Mesendoderm (in vitro differentiated cells): ENCODE measurements at places on chromosomes 1 and 21.

- no peak for DNase-seq
Observed at GRCh38 chr1:208105756-208106155, 138.4 kb downstream of the PLXNA2 start.

- no peak for DNase-seq
Observed at GRCh38 chr1:172070055-172070454, 228.8 kb downstream of the DNM3 start.

- DNase-seq, result peak; percentile 89
Observed at GRCh38 chr1:35564037-35564883, 6.7 kb downstream of the NCDN start.

- peak; percentile 6 for DNase-seq
Observed at GRCh38 chr1:6922096-6922931, 137.1 kb downstream of the CAMTA1 start.

DNA sequence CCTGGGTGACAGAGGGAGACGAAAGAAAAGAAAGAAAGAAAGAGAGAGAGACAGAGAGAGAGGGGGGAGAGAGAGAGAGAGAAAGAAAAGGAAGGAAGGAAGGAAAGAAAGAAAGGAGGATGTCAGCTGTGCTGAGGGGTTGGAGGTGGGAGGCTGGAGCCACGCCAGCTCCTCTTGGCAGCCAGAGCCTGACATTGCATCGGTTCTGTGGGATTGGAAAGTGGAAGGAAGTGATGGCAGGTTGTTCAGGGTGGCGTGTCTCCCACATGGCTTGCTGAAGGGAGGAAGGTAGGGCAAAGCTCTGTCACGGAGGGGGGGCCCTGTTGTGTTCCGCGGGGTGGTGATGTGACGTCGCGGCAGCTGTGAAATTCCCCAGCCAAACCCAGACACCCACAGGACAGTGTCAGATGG lies 30.7 kb downstream of the EIF2D start:
- DNase-seq, result no peak

GRCh38 chr1:184860535-184860934 lies 105.9 kb upstream of the EDEM3 start:
- no peak for DNase-seq

DNA sequence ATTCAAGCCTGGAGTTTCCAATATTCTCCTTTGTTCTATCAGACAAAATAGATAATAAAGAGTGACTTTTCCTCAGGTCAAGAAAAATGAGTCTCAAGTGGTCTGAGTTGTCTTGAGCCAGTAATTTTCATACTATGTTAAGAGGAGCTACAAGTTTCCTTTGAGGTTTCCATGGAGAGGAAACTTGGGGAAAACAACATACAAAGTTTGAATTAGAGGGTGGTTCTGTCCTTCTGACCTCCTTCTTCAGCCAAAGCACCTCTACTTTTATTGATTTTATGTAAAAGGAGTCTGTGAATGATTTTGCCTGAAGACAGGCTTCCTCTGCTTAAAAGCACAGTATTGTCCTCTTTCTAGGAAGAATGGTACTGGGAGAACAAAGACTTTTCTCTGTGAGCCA lies 497.2 kb upstream of the PKN2 start:
- no peak for DNase-seq

GRCh38 chr1:247357781-247358211 lies 26.1 kb upstream of the ZNF496 start:
- DNase-seq, result peak; percentile 51
